Stimulated activated CD8-positive, alpha-beta memory T cell treated with anti-CD3 and anti-CD28 coated beads, Interleukin-4, amount 100 ng/mL, for 24 hours (primary cell): ENCODE measurements at places on chromosomes 3 and 15.

DNA sequence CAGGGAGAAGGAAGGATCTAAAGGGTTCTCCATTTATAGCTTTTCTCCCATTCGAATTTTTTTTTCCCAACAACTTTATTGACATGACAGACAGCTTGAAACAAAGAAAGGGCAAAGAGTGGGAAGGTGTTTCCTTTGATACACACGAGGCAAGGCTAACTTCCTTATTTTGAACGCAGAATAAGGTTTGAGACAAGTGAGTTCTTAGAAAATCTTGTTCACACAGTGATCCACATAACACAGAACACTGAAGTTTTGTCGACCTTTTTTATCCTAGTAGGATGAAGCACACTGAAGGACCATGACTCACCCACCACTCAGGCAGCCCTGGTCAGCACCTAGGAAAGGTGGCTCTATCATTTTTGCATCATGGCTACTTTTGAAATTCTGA, 425.8 kb upstream of the MDFIC2 start:
- no peak for DNase-seq

GRCh38 chr15:98718426-98719136, 70.2 kb downstream of the IGF1R start:
- DNase-seq = no peak

GRCh38 chr3:66858656-66859381, 139.3 kb upstream of the KBTBD8 start:
- DNase-seq = no peak

DNA sequence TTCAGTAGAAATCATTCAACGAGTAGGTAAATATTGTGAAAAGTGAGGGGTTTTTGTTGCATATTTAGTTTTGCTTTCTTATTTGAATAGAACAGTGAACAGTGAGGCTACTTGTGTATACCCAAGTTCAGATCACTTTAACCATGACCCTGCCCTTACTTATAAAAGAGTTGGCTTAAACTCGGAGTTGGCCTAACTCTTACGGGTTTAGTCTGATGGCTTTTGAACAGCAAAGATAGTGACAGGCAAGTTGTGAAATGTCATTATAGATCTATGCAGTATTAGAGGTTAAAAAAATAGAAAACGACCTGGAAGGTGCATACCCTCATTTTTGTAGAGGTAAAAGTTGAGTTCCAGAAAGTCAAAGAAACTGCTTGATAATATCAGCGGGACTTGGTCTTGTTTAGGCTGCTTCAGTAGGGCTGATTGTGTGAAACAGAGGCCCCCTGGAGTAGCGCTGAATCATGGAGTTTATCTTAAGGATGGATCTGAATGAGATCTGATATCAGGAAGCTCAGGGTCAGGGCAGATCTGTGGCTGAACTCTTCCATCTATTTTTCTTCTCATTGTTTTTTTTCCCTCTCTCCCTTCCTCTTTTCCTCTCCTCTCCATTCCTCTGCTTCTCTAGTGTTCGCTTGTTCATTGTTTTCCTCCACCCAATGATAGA, 359.8 kb downstream of the LPP start:
- no peak for DNase-seq

DNA sequence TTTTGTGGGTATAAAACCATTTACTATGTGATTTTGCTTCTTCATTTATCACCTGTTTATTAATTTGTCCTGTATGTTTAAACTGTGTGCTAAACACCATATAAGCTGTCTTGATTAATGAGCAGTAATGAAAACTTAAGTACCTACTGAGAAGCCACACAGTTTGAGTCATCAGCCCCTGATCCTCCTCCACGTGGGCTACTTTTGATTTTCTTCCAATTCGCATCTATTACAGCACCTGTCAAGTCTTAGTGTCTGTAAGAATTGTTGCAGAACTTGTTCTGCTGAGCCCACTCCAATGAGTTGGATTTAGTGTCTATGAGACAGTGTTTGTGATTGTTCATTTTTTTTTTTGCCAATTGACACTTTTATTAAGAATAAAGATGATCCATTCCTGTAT, 16.8 kb downstream of the EPHA6 start:
- no peak for DNase-seq
